ENCODE measurements at places on chromosomes 5 and 9. TPM values are rescaled to one million over a fixed set of nuclear protein-coding genes. Genes with fewer than 3 reads are reported as not detected.

DNA sequence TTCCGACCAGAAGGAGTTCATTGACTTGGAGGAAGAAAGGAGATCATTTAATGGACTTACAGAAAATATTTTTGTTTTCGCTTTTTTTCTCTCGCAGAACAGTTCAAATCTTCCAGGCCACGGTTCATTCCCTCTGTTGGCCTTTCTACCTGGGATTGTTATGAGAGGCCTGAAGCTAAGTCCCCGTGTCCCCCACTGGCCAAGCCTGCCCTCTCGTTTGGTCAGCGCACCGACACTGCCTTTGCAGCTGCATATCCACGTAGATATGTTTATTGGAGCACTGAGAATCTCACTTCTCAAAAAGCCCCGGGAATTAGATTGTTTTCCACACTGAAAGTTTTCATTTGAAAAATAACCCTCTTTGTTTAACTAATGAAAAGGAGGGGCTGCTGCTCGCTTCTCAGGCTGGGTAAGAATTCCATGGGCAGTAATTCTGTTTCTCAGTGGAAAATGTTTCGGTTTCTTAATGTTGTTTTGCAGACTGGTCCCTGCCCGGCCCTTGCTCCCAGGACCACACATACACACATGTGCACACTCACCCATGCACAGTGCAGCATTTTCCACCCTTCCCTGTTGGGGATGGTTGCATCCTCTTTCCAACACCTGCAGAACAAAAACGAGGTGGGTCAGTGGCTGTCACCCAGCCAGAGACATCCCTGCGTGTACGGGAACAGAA, 655.7 kb downstream of the BNC2 start:
- no peak for DNase-seq

CEMIP2 gene
- polyA plus RNA-seq, result 20.0 TPM

HTR1A gene
- polyA plus RNA-seq, result not detected

SLC34A3 gene
- not detected for polyA plus RNA-seq

All from liver (tissue), 10 donors.